ENCODE measurements at places on chromosomes 4 and X.

GRCh38 chr4:80196922-80197573 is at the start of gene PRDM8:
Gene PRDM8, plus strand, starts transcription at chr4:80197503. Its CDS starts 2,578 bp downstream, at chr4:80200081.
- DNase-seq: no peak

DNA sequence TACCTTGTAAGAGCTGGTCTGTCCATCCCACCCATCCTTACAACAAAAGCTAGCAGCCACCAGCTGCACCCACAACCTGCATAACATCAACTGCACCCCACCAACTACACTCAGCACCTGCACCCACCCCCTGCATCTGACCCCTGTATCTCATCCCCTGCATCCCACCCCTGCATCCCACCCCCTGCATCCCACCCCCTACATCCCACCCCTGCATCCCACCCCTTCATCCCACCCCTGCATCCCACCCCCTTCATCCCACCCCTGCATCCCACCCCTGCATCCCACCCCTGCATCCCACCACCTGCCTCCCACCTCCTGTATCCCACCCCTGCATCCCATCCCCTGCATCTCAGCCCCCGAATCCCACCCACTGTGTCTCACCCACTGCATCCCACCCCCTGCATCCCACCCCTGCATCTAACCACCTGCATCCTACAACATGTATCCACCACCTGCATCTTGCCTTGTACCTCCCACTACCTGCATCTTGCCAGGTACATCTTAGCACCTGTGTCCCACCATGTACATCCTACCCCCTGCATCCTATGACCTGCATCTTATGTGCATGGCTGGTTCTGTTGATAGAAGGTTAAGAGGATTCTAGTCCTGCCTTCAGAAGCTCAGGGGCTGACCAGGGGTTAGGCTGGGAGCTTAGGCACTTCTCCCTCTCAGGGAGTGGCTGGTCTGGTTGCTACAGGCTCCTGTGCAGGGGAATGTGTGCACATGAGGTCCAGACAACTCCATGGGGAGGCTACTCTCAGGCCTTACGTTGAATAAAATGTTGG is 9.4 kb downstream of the TMEM271 start:
- no peak for DNase-seq

DNA sequence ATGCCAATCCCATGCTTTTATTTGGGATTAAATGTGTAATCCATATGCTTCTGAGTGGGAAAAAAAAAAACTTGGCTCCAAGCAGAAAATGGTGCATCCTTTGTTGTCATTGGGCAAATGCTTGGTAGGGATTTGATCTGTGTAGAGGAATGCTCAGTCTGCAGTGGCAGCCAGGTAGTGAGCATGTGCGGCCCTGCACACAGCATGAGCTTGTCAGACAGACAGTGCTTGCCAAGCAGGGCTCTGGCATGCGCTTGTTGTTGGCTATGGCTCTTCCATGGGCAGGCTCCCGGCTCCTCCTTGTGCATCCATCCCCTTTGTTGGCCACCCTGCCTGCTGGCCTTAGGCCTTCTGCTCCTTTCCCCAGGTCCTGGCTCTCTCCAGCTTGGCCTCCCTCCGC is 130.3 kb downstream of the GPR143 start:
- DNase-seq: no peak

GRCh38 chr4:130044788-130045531 is 949.0 kb downstream of the C4orf33 start:
- DNase-seq: no peak

DNA sequence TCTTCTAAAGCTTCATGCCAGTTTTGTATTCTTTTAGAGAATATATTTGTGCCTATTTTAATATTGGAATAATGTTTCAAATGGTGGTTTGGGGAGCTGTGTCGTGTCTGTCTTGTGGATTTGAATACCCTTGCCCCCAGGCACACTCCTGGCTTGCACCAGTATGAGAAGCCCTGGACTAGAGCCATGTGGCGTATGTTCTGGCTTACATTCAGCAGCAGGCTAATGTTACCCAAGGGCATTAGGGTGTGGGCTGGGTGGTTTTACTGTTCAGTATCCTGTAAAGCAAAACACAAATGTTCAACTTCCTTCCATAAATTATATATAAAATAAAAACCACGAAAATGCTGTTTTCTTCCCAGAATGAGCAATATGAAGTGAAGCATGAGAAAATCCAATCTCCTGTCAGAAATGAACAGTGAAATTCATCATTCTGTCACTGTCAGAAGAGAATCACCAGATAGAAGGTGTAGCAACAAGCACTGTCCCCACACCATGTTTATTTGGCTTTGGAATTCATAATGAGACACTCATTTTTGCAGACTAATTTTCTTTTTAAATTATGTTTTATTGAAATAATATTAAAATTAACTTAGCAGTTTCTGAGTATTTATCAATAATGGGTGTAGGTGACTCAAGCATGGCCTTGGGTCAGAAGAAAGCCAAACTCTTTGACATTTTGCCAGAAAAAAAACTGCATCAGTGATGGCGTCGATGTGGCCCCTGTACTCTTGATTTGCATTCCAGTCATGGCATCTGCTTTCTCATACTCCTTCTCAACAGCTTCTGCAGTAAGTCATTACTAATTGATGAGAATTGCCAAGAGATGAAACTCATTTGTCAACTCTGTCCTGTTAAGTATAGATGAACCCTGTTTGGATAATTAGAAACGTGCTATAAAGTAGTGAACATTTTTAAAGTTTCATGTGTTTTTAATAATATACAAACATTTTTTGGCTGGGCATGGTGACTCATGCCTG is 43.8 kb downstream of the WWC2 start:
- no peak for DNase-seq

GRCh38 chr4:137739391-137739790 is 207.1 kb upstream of the PCDH18 start:
- no peak for DNase-seq

- DNase-seq: no peak
Observed at GRCh38 chr4:166311169-166311568, 438.1 kb downstream of the TLL1 start.

DNA sequence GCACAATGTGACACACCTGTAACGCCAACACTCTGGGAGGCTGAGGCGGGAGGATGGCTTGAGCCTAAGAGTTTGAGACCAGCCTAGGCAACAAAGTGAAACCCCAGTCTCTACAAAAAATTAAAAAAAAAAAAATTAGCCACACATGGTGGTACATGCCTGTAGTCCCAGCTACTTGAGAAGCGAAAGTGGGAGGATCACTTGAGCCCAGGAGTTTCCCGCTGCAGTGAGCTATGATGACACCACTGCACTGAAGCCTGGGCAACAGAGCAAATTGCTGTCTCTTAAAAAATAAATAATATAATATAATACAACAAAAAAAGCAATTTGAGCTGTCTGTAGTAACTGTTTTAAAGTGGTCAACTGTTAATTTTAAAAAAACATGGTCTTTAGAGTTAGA is 13.2 kb downstream of the SPOCK3 start:
- DNase-seq: no peak

DNA sequence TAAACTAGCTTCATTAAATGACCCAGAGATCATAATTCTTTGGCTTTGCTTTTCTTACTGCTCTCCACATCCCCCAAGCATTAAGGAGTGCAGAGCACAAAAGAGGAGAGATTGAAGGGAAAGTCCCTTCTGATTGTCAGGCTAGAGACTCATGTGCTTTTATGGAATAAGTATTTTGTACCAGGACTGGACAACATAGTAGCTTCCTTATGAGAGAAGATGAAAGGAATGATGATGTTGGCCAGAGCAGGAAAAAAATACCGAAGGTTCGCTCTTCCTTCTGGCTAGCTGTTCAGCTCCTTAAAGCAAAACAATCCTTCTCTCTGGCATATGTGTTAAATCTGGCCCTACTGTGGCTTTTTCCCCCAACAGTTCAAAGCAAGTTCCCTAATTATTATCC is 53.1 kb downstream of the HOPX start:
- no peak for DNase-seq

DNA sequence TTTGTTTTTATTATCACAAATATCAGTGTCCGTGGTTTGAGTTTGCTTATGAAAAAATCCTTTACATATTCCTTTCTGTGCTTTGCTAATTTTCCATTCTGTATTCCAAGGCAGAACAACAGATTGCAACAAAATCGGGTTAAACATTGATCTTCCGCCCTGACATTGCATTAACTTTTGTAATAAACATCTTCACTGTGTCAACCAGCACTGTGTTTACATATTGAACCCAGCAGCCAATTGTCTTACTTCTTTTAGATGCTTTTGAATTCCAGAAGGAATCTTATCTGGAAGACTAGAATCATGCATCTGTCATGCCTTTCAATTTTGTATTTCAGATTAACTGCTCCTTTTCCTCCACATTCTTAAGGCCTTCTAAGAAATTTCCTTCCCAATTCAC is 147.8 kb upstream of the CXXC4 start:
- DNase-seq: no peak

DNA sequence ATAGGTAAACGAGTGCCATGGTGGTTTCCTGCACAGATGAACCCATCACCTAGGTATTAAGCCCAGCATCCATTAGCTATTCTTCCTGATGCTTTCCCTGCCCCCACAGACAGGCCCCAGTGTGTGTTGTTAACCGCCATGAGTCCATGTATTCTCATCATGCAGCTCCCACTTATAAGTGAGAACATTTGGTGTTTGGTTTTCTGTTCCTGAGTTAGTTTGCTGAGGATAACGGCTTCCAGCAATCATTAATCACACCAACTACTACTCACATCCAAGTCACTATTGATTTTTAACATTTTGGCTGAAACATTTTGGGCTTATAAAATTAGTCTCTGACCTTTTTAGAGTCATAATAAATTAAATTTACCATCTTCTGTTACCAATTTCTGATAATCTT is 205.3 kb downstream of the SPOCK3 start:
- DNase-seq: no peak

DNA sequence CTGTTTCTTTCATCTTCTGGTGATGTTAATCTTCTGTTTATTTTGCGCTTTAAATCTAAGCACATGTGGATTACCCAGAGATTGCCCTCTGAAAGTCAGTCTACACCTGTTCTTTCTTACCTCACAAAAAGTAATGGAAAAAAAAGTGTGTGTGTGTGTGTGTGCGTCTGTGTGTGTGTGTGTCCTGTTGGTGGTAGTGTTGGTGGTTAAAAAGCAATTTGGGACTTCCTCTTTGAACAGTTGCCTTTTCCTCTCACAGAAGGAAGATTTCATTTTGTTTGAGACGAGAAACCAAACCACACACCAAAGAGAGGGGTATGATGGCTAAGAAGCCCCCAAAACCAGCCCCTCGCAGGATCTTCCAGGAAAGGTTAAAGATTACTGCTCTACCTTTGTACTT is at the start of gene STAP1:
Gene STAP1 (plus strand): TSS at position 235 of the 400 bp plus-strand sequence. CDS start 83 bp downstream, at position 318.
- DNase-seq: no peak

- DNase-seq: no peak
Observed at GRCh38 chr4:41693629-41694028, 54.9 kb downstream of the PHOX2B start.

DNA sequence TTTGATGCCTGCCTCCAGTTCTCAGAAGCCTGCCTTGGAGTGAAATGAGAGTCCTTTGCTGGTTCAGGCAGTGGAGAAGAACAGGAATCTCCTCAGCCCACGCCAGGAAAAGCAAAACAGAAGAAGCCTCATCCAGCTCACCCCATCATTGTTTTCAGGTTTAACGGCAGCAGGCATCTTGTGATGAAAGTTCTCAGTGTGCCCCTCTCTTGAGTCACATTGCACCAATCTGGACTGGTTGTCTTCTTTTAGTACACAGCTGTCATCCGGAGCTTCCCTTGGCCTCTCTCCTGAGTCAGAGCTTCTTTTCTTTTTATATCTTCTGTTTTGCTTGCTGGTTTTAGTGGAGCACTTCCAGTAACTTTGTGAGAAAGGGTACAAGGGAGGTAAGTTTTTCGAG is 50.9 kb downstream of the TSPAN7 start:
- no peak for DNase-seq

DNA sequence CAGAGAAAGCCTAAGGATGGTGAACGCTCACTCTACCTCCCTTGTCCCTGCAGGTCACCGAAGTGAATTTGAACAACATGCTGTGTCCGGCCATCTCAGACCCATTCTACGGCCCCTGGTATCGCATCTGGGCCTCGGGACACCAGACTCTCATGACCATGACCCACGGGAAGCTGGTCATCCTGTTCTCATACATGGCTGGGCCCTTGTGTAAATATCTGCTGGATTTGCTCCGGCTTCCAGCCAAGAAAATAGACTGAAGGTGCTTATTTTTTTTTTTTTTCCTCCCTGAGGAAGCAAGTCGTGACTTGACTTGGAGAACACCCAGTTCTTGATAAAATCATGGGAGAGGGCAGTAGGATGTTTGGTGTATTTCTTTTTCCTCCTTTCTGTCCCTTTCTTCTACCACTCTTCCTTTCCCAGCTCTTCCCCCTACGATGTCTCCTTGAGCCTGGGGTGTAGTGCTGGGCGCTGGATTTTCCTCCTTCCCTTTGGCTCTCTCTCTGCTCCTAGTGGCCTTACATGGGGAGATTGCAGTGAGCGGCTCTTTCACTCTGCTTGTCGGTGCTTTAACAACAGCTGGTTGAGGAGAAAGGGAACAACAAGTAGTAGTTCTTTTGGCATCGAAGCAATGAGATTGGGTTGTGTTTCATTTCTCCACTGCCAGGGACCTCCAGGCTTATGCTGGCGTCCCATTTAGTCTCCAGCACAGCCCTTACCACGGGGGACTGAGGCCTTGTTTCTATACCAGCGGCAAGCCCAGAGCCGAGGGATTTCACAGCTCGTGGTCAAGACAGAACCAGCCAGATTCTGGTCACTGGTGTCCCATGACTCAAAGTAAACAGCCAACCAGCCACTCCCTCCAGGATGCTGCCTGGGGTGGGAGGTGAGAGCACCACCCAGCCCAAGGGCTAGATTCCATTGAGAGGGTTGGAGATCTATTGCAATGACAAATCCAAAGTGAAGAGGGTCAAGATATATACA is 144.4 kb downstream of the AMMECR1 start:
- DNase-seq: no peak

- no peak for DNase-seq
Observed at GRCh38 chr4:137378821-137379220, 153.5 kb downstream of the PCDH18 start.

DNA sequence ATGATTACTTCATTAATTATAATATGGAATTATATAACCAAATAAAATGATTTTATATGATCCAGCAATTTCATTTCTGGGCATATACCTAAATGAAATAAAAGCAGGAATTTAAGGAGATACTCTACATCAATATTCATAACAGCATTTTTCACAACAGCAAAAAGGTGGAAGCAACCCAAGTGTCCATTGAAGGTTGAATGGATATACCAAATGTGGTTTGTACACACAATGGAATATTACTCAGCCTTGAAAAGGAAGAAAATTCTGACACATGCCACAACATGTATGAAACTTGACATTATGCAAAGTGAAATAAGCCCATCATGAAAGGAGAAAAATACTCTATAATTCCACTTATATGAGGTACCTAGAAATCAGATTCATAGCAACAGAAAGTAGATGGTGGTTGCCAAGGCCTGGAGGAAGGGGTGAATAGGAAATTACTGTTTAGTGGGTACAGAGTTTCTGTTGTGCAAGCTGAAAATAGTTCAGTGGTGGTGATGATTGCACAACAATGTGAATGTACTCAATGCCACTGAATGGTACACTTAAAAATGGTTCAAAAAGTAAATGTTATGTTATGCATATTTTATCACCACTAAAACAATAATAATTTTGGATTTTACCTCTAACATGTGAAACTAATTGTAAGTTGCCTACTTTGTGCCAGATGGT is 471.5 kb downstream of the SPRY1 start:
- no peak for DNase-seq
